ENCODE measurements at places on chromosomes 7 and 10.

GRCh38 chr10:69994262-69994661 lies 58.4 kb upstream of the MACROH2A2 start:
- DNase-seq, result peak; percentile 79

GRCh38 chr10:93680412-93681047 lies 21.9 kb downstream of the FRA10AC1 start:
- peak; percentile 51 for DNase-seq

DNA sequence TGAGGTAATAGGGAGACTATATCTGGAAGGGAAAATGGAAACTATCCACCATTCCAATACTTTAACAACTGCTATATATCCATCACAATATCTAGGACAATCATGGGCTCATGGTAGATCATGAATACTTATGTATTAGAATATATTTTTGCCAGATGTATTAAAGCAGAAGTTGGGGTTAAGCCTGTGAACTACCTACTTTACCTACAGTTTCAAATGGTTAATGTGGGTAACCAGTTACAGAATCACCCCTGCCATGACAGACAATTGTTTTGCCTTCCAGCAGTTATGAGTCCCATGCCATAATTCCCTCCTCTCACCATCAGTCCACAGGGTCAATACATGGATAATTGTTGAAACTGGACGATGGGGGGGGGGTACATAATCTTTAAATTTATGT lies 29.9 kb upstream of the RAPGEF5 start:
- DNase-seq, result no peak

GRCh38 chr10:101901340-101901739 lies 57.7 kb upstream of the KCNIP2 start:
- no peak for DNase-seq

DNA sequence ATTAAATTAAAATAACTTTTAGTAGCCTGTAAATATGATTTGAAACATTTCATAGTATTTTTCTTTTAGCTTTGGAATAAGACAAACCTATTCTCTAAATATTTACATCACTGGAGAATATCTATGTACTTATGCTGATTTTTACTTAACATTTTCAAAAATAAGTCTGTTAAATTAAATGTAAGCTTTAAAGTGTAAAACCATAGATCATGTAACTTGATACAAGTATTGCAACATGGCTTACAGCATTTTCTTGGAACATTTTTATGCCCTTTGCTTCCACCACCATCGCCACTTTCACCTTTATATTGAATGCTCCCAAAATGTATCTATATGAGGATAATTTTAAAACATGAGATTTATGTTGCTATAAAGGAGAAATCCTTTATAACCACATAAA lies 427.1 kb downstream of the GFRA1 start:
- no peak for DNase-seq

- no peak for DNase-seq
These were observed 169.0 kb upstream of the GPR26 start for GRCh38 chr10:123496996-123497660.

DNA sequence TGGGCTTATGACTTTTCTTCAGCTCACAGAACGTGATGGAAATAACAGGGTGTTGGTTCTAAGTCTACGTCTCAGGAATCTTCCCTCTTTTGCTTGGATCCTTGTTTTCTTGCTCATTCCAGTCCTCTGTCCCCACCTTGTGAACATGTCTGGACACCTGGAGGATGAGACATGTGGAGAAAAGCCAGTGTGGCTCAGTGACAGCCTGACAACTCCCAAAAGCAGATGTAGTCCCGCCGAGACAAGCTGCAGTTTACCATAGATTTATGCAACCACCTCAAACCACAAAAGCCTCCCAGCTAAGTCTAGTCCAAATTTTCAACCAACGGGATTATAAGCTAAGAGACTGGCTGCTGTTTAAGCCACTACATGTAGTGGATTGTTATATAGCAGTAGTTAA lies 476.1 kb downstream of the SH2D4B start:
- DNase-seq, result no peak

DNA sequence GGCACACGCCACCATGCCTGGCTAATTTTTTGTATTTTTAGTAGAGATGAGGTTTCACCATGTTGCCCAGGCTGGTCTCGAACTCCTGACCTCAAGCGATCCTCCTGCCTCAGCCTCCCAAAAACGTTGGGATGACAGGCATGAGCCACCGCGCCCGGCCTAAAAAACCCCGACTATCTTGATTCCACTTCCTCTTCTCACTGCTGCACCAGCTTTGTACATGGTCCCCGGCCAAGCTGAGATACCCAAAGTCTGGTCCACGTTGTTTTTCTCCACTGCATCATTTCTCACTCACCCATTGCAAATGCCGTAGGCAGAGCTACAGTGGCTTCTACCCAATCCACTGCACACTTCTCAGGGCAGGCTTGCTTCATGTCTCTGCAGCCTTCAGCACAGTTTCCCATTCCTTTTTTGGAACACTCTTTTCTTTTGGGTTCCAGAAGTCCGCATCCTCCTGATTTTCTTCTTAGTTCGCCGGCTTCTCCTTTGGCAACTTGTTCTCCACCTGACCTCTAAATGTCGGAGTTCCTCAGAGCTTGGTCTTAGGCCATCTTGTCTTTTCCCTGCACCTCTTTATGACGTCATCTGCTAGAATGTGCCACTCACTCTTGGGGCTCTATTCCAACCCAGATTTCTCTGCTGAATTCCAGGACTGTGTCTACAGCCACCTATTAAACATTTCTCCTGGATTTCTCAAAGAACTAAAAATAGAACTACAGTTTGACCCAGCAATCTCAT lies 6.0 kb upstream of the GNB2 start:
- no peak for DNase-seq

- DNase-seq, result no peak
These were observed 67.9 kb downstream of the CDK1 start for GRCh38 chr10:60846173-60846572.

- no peak for DNase-seq
These were observed 235.7 kb downstream of the GRID1 start for GRCh38 chr10:86130737-86131475.

GRCh38 chr10:22704471-22704911 lies 9.9 kb downstream of the PIP4K2A start:
- no peak for DNase-seq

- DNase-seq, result no peak
These were observed 17.6 kb upstream of the FAM221A start for GRCh38 chr7:23662124-23662983.

DNA sequence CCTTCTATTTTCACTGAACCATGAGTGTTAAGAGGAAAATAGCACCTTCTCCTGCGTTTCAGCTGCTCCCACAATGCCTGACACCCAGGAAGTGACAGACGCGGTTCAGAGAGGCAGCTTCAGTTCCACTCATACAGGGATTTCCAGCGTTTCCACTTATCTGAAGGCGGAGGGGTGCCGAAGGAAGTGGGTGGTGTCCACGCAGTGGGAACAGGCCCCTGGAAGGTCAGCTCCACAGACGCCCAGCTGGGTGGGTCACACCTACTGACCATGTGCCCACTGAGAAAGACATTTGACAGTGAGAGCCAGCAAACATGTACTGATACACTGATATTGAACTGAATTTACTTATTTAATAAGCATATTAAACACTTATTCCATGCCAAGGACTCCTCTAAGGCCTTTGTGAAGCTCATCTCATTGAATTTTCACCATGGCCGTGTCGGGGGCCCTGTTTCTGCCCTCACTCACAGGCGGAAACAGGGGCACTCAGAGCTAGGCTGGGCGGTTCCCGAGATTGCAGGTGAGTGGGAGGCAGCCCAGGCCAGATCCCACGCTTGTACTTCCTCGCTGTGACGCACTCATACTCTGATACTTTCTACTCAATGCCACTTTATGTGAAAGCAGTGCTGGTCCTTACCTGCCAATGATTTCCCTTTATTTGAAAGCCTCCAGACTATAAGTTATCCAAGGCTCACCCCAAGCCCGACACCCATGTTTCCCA lies 96.8 kb downstream of the TCERG1L start:
- no peak for DNase-seq

- no peak for DNase-seq
These were observed 40.0 kb upstream of the NPFFR1 start for GRCh38 chr10:70323697-70324338.

All from RWPE1 (cell line).